ENCODE measurements at places on chromosomes 1 and 21.

- no peak for DNase-seq
These were observed 223.5 kb downstream of the RHOU start for GRCh38 chr1:228958741-228959140.

- no peak for DNase-seq
These were observed 761.0 kb upstream of the CXADR start for GRCh38 chr21:16751695-16752474.

DNA sequence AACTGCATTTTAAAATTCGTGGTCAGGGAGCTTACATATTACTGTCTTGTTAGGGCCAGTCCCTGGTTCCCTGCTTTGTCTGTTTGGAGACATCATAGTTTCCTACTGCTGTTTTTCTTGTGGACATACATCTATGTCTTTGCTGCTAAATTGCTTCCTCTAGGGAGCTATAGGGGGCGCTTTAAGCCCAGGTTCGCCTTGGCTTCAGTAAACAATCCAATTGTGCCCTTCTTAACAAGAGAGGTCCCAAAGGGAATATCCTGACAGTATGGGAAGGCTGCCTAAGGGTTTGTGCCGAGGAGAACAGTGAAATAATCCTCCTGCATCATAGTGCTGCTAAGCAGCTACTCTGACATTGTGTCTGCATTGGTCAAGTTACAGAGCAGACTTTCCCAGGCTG, 112.5 kb downstream of the USH2A start:
- DNase-seq, result no peak

- DNase-seq, result no peak
These were observed 14.0 kb downstream of the SFPQ start for GRCh38 chr1:35178874-35179380.

DNA sequence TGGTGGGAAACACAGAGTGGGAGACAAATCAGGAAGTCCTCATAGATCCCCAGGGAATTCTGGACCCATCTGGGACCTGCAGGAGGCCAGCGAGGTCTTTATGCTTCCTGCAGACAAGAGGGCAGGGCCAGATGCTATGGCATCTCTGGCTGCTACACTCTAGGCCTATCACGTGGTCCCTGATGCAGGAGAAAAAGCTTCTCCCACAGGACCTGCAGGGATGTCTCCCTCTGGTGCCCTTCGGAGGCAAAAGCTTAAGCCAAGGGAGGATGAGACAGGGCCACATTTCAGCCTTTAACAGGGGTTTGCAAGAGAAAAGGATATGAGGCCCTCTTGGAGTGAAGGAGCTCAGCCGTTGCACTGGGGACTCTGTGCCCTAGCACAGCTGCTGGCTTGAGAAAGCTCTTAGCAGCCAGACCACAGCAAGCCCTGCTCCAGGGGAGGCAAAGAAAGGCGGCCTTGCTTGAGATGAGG, 243.0 kb downstream of the C1orf94 start:
- no peak for DNase-seq

DNA sequence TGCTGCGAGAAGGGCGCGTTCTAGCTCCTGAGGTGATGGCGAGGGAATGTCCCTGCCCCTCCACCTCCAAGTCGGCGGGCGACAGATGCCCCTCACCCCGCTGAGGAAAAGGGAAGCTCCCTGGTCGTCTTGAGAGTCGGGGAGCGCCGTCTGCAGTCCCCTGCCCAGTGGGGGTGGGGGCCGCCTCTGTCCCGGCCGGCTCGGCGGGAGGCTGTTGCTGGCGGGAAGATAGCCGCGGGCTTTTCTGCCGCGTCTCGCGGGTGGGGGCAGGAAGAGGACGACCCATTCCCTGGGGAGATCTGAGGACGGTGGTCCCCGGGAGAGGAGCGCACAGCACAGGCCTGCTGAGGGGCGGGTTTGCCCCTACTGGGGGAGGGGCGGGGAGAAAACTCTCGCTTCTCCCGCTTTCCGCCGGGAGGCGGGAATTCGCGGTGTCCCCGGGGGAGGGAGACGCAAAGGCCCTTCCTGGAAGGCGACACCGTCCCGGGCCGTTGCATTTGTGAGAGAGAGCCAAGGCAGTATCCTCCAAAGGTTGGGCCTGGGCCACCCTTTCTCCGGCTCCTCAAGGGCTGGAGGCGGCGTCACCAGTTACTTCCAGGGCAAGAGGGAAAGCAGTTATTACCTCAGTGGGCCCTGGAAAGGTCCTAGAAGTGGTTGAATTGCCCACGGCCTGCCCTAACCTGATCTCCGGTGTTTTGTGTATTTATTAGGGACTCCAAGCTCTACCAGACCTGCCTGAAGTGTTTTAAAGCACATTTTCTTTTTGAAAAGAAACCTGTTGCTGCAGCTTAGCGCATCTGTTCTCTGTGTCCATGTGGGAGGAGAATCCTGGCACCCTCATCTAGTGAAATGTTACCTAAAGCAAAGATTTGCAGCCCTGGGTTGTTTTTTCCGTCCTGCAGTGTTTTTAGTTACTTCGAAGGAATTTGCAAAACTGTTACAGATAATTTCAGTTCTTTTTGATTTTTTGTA, 648 bp downstream of the S100PBP start:
- DNase-seq, result no peak

- no peak for DNase-seq
These were observed 10.4 kb upstream of the CDK18 start for GRCh38 chr1:205494115-205494514.

DNA sequence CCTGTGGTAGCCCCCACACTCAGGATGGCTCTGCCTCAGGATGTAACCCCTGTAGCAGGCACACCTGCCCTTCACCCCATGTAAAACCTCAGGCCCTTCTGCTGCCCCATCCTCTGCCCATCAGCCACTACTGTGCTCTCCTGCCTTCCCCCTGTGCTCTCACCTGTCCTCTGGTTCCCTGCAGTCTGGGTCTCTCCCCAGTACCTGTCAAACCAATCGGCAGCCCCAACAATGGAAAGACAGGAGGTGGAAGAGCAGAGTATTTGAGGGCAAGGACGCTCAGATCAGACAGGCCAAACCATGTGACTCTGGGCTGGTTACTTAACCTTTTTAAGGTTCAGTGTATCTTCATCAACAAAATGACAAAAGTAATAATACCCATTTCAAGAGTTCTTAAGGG, 30.9 kb downstream of the SMIM12 start:
- DNase-seq, result no peak
